ENCODE measurements at places on chromosomes 12 and 14. TPM values are rescaled to one million over a fixed set of nuclear protein-coding genes. Genes with fewer than 3 reads are reported as not detected.

GRCh38 chr12:128245905-128246304, 21.1 kb upstream of the TMEM132C start:
- no peak for DNase-seq

- peak; percentile 75 for DNase-seq
Measured at GRCh38 chr12:78898416-78898815, 33.8 kb downstream of the SYT1 start.

DNA sequence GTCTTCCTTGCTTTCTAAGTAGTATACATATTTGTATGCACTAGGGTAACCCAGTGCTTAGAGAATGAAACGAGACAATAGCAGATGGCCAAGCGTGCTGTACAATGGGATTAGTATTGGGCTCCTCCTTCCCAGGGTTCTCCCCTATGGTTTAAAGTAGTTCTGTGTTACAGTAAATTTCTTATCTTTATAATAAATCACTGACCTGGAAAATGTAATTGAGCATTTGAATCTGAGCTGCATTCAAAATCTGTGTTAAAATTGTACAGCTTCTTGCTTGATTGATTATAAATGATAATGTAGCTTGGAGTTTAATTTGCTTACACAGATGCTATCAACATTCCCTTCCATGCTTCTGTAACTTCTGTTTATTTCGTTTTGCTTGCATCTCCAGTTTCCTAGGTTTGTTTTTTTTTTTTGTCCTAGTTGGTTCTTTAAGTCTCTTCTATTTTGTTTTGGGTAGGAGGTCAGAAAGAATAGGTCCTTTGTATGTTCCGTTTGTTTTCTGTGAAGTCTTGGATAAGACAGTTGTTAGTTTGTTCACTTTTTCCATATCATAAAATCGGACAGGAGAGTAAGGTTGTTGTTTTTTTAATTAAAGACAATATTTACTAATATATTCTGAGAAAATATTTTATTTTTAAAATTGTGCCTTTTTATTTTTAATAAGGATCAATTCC, 171.2 kb downstream of the ERC1 start:
- no peak for DNase-seq

GRCh38 chr12:68620519-68621471, 10.1 kb downstream of the RAP1B start:
- no peak for DNase-seq

Gene FGF6
- total RNA-seq, result not detected

DNA sequence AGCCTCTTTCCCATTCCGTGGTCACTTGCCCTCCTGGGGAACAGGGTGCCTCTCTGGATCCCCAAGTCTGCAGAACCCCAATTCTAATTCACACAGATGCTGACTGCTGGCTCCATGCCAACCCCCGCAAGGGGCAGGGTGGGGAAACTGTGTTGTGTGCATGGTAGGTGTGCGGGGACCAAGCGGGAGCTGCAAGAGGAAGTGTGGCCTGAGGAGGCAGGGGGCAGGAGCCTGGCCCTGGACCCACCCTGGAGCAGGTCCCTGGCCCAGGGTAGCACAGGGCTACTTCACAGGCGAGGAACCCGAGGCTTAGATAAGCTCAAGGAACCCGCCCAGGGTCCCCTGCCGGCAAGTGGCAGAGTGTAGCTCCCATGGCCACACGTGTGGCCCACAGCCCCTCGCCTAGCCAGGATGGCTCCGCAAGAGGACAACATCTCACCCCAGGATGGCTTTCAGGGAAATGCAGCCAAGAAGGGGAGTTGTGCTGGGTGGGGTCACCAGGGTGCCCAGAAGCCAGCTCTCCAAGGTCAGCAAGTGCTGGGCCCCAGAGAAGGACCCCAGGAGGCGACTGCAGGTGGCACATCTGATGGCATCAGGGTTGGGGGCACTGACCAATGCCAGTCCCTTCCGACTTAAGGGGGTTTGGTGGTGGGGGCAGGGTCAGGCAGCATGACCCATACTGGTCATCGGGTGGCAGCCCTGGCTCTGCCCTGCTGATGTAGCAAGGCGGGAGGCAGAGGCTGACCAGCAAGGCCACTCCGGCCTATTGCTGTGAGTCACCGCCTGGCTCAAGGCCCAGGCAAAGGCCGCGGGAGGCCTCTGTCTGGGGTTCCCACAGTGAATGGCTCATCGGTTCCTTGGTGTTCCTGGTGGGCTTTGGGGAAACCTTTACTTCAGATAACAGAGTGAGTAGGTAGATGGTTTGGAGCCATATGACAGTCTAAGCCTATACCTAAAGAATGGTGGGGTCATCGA, 37.3 kb upstream of the EML1 start:
- peak; percentile 90 for DNase-seq

Gene BBOF1
- 6.8 TPM for total RNA-seq

- DNase-seq, result no peak
Measured at GRCh38 chr12:3753544-3754284, 805 bp upstream of the CRACR2A start.

Gene SIX4
- total RNA-seq, result 14.0 TPM

DNA sequence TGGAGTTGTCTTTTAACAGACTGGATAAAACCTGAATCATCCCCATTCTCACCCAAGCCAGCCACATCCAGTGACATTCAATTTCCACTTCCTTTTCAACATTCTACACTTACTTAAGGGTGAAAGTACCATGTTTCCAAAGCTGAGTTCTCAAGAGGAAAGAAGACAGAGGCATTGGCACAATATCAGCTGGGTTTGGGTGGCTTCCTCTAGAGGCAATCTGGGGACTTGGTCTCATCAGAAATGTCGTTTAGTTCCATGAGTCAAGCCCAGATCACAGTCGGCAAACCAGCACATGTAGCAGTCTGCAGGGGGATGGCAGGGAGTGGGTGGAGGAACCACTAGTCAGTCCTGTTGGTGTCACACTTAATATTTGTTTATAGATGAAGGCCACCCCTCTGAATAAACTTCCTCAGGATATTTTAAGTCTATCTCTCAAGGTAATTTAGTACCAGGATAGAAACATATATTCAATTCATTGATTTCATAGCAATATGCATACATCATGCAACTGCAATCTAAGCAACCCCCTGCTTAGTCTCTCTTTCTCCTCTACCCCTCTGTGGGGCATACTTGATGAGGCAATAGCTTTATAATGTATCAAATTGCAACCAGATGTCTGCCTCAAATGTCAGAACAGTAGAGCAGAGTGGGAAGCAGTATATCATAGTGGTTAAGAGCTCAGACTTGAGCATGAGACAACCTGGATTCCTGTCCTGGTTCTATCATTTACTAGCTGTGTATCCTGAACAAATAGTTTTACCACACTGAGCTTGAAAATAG, 3.0 kb downstream of the SRRM4 start:
- DNase-seq, result no peak

GRCh38 chr14:26531894-26532293, 65.9 kb downstream of the NOVA1 start:
- DNase-seq, result peak; percentile 80

- DNase-seq, result no peak
Measured at GRCh38 chr14:22088614-22089342, 415.2 kb upstream of the OR4E1 start.

Gene SLC2A14
- 2.3 TPM for total RNA-seq

DNA sequence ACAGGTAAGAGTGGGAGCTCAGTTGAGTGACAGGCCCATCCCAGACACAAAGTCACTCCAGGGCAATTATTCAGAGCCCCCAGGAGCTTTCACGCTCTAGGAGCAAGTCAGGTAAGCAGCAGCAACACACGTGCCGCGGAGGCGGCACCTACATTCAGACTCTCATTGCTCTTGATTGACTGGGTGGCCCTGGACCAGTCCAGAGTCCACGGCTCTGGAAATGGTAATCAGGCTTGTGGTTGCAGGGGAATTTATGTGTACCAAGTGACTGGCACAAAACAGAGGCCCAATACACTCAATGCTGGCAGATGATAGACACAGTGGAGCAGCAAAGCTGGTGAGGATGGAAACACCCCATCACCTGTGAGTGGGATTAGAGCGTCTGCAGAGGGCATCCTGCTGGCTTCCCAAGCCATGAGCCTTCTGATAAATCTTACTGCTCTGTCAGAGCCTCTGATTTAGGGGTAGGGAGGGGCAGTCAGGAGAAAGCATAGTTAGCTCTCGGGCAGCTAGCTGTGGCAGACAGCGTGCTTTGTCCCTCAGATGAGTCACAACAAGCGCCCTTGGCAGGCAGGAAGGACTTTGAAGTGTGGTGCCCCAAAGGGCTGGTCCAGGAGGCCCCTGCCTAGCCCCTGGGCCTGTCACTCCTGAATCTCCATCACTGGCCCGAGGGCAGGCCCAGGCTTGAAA, 344.7 kb downstream of the CACNA1C start:
- DNase-seq, result peak; percentile 22

- no peak for DNase-seq
Measured at GRCh38 chr12:131057211-131057721, 103.6 kb downstream of the ADGRD1 start.

DNA sequence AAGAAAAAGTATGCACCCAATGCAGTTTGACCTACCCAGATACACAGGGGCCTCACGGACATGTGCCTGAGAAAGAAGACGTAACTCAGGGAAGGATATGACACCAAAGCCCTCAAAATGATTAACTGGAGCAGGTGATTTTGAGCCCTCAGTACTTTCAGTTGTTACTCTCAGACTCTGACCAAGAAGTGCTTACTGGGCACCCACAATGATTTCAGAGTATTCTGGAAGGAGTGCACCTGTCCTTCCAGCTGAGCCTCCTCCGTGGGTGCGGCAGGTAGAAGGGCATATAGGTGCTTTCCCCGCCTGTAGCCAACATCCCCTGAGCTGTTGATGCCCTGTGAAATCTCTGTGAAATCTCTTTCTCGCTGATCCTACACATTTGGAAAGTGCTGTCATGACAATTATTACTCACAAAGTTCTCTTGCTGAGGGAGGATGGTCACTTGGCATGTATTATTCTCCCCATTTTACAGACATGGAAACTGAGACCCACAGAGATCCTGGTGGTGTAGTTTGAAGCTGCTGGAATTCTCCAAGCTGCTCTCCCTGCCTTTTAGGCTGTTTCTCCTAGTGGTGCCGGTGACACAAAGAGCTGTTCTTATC, 154.3 kb upstream of the CCND2 start:
- no peak for DNase-seq

DNA sequence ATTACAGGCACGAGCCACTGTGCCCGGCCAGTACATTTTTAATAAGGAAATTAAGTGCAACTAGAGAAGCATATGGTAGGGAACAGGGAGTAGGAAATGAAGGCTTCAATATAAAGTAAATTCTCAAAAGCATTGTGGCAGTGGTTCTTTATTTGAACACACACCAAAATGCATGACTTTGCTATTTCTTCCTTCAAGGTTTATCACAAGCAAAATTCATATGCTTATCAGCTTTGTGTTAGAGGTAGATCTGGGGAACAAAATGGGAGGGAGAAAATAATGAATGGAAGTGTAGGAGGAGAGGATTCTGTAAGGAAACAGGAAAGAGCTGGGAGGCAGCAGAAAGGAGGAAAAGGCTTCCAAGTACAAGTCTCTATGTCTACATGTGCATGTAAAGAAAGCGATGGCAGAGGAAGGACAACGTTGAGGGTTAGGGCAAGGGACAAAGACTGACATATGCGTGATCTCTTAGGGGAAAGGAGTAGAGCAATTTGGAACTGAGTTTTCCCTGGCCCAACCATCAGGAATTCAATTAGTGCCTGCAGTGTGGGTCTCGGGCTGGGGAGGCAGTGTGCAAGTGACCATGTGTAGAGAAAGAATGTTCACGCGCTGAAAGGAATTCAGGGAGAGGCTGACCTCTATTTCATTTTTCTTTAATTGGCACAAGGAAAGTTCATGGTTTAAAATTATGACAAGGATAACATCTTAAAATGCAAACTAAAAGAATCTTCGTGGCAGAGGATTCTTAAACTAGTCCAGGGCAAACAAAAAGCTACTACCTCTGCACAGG, 22.9 kb upstream of the RASSF8 start:
- no peak for DNase-seq

- DNase-seq, result no peak
Measured at GRCh38 chr14:67400434-67400833, 11.5 kb downstream of the PLEK2 start.

- no peak for DNase-seq
Measured at GRCh38 chr14:89719366-89720075, 235.0 kb downstream of the EFCAB11 start.

DNA sequence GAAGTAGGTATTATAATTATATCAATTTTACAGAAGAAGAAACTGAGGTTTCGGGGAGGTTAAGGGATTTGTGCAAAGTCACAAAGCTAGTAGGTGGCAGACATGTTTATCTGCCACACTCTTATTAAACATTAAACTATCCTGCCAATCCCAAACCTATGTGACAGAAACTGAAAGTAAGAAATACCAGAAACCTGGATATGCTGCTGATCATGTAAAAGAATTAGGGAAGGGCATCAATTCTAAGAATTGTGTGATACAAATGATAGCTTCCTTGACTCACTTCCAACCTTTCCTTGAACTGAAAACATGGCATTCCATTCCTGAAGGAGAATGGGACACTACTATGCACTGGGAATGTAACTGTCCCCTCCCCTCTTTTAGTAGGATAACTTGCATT, 16.9 kb downstream of the TAOK3 start:
- DNase-seq, result no peak

- DNase-seq, result no peak
Measured at GRCh38 chr12:131882804-131883520, 11.5 kb upstream of the ULK1 start.
